ENCODE measurements at places on chromosomes 16 and 17.

DNA sequence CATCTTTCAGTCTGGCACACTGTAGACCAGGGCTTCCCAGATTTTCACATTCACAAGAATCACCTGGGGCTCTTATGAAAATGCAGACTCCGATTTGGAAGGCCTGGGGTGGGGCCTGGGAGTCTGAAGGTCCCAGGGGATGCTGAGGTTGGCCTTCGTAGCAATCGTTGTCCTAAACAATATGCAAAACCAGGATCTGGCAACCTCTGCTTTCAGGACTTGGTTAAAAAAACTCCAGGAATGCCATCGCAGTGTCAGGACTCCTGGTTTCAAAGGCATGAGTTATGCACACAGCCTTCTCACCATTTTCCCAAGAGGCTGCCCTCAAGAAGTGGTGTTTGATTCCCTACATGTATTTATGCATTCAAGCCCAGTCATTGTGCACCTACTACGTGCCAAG lies 6.7 kb downstream of the CLEC19A start:
- DNase-seq, result no peak

DNA sequence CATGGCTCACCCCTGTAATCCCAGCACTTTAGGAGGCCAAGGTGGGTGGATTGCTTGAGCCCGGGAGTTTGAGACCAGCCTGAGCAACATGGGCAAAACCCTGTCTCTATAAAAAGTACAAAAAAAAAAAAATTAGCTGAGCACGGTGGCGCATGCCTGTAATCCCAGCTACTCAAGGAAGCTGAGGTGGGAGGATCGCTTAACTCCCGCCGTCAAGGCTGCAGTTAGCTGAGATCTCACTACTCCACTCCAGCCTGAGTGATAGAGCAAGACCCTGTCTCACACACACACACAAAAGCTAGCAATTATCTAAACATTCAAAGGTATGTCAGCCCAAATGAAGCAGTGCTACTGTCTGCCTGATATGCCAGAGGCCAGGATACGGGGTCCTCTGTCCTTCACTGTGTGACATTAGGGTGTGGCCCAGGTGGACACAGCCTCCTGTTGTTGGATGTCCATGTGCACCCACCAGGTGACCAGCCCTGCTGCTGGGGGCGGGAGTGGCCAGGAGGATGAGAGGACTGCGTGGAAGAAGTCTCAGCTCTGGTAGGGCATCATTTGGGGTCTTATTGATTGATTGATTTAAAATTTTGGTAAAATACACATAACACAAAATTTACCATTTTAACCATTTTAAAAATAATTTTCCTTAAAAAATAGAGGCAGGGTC lies 3.9 kb downstream of the NLRC3 start:
- DNase-seq, result no peak

- DNase-seq, result no peak
These were observed at the start of gene NRN1L for GRCh38 chr16:67884684-67885083. TSS of gene NRN1L (plus strand) at chr16:67884885. CDS start at chr16:67884904, 19 bp downstream.

GRCh38 chr17:45106096-45106495 lies 26.2 kb downstream of the PLCD3 start:
- DNase-seq, result no peak

GRCh38 chr17:79438546-79439334 lies 172.1 kb downstream of the RBFOX3 start:
- no peak for DNase-seq

DNA sequence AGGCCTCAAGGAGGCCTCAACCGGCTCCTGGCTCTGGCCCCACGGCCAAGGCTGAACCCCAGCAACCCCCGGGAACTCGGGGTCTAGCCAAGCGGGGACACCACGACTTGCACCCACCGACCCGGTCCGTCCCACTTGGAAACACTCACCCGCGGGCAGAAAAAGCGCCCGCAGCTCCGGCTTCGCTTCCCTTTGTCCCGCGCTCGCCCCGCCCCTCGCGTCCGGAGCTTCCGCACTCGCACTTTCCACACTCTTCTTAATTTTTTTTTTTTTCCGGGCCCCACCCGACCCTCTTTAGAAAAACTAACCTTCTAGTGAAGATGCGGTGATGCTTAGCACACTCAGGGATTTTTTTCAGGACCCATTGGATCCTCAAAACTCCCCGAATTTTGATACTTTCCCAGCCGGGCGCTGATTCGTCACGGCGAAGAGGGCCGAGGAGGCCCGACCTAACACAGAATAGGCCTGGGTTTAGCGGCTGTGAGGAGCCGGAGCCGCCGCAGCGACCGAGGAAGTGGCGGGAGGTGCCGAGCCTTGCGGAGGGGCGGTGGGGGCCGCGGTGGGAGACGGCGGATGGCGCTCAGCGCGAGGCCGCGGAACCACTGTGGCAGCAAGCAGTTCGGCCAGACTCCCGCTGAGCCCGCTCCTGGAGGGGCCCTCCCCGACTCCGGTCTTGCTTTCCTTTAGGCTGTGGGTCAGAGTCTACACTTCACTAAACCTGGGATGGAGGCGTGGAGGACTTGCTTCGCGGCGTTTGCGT lies at the start of gene SMARCE1:
Gene SMARCE1 (minus strand): TSS at position 195 of the 760 bp plus-strand sequence. CDS start 2,016 bp downstream, outside the sequence.
- peak; percentile 51 for DNase-seq

DNA sequence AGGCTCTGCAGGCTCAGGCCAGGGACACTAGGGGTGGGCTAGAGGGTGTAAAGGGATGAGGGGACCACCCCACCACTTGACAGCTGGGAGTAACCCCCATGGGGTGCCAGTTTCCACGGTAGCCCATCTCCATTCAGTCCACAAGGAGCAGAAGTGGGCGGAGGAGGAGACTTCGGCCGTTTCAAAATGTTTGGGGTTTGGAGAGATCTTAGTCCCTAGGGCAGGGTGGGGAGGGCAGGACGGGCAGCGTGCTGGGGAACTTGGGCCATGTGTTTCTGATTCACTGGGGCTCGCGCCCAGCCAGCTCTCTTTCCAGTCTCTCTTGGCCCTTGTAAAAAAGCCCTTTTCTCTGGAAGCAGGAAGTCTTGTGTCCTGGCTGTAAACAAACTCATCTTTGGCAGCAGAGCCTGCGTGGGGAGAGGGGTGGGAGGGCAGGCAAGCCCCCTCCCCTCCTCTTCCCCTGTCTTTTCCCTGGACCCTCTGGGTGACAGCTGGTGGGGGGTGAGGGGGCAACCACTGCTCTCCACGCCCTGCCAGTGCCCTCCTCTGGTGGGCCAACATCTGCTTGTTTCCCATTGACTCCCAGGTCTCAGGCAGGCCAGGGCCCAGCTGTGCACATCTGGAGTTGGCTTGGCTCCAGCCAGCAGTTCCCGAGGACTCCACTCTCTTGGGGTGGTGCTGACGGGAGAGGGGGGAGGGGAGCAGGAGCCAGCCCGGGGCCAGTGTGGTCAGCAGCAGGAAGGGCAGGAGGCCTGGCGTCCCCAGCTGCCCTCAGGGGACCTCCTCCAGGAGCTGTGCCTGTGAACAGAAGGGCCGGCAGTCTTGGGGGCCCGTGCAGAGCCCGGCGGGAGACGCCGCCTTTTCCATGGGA lies 8.1 kb downstream of the CYGB start:
- DNase-seq, result no peak

- DNase-seq, result no peak
These were observed 497 bp downstream of the BCL7C start for GRCh38 chr16:30893417-30893743.

GRCh38 chr17:41932816-41933389 lies 2.5 kb downstream of the ODAD4 start:
- no peak for DNase-seq

GRCh38 chr17:82406131-82406671 lies 11.9 kb upstream of the HEXD start:
- DNase-seq, result no peak

DNA sequence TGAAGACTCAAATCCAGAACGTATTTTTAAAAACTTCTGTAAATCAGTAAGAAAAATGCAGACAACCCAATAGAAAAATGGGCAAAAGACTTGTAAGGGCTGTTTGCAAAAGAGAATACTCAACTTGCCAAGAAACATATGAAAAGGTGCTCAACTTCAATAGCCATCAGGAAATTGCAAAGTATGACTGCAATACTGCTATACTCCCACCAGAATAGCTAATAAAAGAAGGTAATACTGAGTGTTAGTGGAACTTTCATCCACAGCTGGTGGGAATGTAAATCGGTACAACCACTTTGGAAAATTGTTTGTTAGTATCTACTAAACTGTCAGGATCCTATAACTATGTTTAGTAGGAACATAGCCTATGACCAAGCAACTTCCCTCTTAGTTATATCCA lies 48.1 kb downstream of the TBX4 start:
- no peak for DNase-seq

DNA sequence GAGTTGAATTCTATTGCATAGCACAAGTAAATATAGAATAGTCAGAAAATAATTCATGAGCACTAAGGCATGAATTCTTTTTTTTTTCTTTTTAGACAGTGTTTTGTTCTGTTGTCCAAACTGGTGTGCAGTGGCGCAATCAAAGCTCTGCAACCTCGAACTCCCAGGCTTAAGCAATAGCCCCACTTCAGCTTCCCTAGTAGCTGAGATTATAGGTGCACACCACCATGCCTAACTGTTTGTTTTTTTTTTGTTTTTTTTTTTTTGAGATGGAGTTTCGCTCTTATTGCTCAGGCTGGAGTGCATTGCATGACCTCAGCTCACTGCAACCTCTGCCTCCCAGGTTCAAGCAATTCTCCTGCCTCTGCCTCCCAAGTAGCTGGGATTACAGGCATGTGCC lies 16.6 kb downstream of the TUBD1 start:
- no peak for DNase-seq

DNA sequence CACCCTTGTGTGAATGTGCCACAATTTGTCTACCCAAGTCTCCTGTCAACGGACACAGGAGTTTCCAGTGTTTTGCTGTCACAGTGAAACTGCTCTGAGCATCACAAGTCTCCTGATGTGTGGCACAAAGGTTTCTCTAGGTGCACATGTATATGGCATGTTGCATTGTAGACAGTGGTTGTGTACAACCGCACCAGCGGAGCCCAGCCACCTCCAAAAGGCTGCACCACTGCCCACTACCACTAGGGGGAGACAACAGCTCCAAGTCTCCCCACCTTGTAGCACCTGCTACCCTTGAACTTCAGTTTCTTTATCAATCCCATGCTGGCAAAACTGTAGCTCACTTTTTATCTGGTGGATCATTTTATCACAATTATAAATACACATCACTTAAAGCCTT lies 95.5 kb upstream of the ZNF469 start:
- DNase-seq, result no peak

- no peak for DNase-seq
These were observed 17.1 kb upstream of the SREBF1 start for GRCh38 chr17:17853811-17854447.

DNA sequence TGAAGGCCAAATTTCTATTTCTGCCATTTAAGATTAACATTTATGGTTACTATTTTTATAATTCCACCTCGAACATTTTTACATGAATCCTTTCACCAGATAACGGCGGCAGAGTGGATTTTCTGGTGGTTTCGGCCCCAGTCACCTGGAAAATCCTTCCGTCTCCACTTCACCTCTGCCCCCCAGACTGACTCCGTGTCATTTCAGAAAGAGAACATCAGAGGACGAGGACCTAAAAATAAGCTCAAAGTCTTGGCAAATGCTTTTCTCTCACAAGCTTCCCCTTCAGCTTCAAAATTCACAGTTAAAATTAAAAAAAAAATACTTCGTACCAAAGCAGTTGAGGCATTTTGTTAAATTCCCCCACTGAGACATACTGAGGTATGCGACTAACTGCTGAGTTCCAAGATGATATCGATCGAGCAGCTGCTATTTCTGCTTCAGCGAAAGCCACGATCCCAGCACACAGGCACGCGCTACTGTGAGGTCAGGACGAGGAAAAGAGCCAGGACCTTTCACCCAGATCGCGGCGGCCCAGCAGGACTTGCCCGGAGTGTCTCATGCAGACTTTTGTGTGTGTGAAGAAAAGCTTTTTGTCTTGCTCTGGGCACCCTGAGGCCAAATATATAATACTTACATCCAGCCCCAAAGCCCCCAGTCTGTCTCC lies 36.8 kb downstream of the ASPA start:
- DNase-seq, result no peak

DNA sequence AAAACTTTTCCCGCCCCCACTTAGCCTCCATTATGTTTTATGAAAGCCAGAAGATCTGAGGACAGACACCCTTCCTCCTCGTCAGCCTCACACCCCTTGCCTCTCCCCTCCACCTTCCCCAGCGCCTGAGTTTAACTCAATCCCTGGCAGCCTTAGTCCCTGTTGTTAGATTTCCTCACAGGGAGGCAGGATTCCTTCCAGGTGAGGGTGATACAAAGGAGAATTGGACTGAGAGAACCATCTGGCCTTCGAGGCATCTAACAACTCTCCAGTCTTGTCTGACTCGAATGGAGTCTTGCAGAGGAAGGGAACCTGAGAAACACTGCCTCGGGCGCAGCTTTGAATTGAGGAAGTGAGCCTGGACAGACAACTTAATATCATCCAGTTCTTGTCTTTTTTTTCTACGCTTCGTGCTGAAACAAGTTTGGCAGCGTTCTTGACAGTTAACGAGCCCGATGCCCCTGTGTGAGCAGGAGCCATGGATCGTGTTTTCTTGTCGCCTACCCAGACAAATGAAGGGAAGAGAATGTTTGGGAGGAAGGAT lies 1.3 kb upstream of the ZNF768 start:
- DNase-seq, result no peak

GRCh38 chr16:84350685-84351400 lies 17.5 kb upstream of the ATP2C2 start:
- no peak for DNase-seq

GRCh38 chr17:17795946-17796786 lies 40.6 kb downstream of the SREBF1 start:
- no peak for DNase-seq

DNA sequence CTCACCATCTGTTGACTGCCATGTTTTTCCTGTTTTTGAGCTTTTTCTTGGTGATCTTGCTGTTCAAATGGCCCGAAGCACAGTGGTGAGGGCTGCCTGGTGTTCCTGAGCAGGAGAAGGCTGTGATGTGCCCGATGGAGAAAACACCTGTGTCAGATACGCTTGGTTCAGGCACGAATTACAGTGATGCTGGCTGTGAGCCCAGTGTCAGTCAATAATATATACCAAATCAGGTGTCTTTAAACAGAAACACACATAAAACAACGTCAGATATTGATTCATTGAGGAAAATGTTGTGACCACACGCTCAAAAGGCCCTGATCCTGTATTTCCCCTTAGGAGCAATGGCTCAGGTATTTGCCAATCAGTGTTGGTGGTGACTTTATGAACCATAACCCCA lies 111.7 kb downstream of the SDR42E1 start:
- no peak for DNase-seq

GRCh38 chr16:73086108-73086507 lies 38.2 kb upstream of the ZFHX3 start:
- no peak for DNase-seq

GRCh38 chr16:2749936-2750335 lies 2.5 kb upstream of the SRRM2 start:
- DNase-seq, result no peak

- no peak for DNase-seq
These were observed 22.9 kb downstream of the CDK12 start for GRCh38 chr17:39484178-39484577.

DNA sequence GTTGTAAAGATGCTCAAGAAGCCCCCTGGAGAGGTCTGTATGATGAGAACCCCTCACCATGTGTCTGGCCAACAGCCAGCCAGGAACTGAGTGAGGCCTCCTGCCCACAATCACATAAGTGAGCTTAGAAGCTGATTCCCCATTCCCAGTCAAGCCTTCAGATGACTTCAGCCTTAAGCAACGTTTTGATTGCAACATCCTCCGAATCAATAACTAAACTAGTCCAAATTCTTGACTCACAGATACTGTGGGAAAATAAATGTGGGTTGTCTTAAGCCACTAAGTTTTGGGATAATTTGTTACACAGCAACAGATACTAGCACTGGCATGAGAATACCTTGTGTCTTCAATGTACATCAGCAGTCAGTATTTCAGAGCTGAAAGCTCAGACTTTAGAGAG lies 54.5 kb upstream of the HS3ST4 start:
- DNase-seq, result no peak

GRCh38 chr16:82119405-82119804 lies 50.6 kb downstream of the MPHOSPH6 start:
- DNase-seq, result no peak

GRCh38 chr16:89572485-89573205 lies 2.9 kb upstream of the CPNE7 start:
- DNase-seq, result no peak
